Activated CD8-positive, alpha-beta memory T cell treated with anti-CD3 and anti-CD28 coated beads for 4 hours (primary cell): ENCODE measurements at places on chromosomes 7 and 10.

- no peak for DNase-seq
Measured at GRCh38 chr7:41918597-41918996, 215.7 kb upstream of the INHBA start.

DNA sequence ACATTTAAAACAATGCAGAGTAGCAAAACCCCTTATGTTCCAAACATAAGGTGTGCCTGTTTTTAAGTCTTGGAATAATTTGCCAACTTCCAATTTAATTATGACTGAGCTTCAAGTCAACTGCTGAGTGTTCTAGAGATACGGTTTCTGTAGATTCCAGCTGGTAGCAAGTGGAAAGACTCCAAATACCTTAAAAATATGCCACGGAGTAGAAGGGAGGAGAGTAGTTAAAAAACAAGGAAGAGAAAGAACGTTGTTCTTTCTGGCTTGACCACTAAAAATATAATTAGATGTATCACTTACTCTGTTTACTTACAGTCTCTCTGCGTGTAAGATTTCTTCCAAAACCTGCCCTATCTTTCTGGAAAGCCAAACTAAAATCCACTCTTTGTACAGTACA lies 24.5 kb upstream of the ABLIM1 start:
- no peak for DNase-seq

DNA sequence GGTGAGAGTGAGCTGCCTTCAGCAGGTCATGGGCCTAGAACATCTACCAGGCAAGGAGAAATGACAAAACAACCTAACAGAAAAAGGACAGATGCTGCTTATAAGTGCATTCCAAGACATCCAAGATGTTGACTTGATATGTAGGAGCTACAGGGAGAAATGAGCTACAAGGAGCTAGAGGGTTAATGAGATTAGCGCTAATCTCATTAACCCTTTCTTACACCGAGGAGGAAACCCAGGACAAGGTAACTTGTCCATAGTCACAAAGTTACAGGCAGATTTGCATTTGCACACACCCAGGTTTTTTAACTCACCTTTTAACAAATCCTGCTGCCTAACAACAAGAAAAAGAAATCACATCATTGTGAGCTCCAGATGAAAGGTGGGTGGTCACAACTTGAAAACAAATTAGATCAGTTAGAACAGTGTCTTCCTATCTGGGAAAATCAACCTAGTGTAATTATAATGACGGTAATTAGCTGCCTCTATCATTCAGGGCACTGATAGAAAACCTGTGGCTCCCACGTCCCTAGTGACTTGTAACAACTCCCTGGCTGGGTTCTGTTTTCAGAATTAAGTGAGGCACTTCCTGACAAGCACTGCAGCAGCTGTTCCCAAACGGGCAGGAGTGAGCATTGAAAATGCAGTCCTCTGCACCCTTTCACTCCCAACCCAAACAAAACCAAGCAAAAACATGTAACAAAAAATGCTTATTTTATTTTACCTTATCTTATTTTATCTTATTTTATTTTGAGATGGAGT lies 5.7 kb downstream of the KIAA1549 start:
- no peak for DNase-seq

- DNase-seq: no peak
Measured at GRCh38 chr7:5226921-5227785, 37.1 kb downstream of the WIPI2 start.

- DNase-seq: no peak
Measured at GRCh38 chr7:118971706-118972105, 747.2 kb downstream of the ANKRD7 start.

DNA sequence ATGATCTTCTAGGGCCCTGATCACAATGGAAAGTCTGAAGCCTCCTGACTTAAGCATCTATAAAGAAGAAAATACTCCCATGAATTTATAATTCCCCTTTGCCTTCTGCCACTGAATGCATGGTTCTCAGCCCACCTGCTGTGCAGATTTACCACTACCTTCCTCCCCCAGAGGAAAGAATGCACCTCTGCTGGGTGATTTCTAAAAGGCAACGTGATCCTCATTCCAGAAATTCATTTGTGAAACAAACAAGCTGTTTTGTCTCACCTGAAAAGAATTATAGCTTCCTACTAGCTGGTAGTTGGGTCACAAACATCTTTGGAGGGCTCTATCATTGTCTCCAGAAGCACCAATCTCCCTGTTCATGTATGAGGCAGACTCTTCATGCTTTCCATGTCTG lies 320.2 kb downstream of the CDC14C start:
- no peak for DNase-seq

GRCh38 chr10:114181971-114182370 lies 2.8 kb downstream of the TDRD1 start:
- no peak for DNase-seq

DNA sequence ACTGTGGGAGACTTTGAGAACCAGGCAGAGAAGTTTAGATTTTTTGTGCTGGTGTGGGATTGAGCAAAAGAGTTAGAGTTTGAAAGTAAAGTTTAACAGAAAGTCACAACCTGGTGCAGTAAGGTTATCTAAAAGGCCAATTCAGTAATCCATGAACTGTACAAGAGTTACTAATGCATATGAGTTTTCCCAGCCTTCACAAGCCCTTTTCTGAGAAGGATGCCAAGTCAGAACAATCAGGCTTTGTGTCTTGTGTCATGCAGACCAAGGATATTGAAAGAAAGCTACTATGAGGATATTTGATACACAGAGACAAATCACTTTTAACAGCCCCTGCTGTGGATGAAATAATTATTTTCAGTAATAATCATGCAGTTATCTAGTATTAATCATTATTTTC lies 68.8 kb upstream of the MYO3A start:
- DNase-seq: no peak

DNA sequence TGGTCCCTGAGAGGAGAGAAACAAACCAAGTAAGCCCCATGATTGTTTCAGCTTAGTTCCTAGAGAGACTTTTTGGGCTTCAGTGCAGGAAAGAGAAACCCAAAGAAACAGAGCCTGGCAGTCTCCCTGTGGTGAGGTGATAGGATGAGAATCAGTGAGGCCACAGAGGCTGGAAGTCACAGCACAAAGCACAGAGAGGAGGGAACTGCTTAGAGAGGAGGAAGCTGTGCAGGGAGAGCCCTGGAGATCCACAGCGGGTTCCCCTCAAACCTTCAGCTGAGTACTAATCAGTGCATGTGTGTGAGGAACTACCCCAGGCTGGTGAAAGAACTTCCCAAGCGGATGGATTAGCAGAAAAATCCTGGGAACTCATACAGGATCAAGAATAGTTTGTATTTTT lies 27.4 kb upstream of the HECW1 start:
- DNase-seq: no peak
